ENCODE measurements at places on chromosomes 5 and 9.

- no peak for DNase-seq
Observed at GRCh38 chr5:171979606-171980005, 26.8 kb downstream of the FBXW11 start.

DNA sequence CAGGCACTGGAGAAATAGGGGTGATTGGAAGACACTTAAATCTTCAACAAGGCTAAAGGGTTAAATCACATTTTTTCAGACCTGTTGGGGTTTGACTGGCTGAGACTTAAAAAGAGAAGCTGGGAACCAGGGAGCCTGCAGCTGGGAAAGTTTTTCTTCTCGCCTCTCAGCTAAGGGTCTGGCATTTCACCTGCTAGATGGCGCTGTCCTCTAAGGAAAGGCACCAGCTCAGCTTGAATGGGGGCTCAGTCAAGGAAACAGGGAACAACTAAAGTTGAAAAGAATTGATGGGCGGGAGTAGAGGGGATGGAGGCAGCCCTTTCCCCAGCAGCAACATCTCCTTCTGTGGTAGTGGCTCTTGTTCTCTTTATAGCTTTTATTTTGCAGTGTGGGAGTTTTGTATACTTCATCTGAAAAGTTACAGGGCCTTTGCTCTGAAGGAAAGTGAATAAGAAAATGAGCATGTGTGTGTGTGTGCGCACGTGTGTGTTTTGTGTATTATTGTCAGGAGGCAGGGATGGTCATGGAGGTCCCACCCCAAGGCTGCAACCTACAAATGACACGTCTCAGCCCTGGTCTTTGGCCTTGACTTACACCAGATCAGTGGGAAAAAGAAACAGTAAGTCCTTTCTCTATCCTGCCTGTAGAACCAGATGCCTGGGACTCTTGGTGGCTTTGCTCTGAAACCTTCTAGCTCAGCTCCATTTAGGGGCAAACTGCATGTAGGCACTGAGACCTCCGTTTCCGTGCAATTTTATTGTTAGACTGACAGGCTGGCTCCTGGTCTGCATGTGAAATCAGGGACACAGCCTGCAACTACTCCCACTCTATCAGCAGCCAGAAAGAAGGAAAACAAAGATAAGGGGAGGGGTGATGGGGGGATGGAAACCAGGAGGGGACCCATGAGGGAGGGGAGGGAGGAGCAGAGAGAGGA is 316.2 kb upstream of the CLINT1 start:
- no peak for DNase-seq

GRCh38 chr5:2008851-2009629 is 126.3 kb upstream of the IRX4 start:
- no peak for DNase-seq

DNA sequence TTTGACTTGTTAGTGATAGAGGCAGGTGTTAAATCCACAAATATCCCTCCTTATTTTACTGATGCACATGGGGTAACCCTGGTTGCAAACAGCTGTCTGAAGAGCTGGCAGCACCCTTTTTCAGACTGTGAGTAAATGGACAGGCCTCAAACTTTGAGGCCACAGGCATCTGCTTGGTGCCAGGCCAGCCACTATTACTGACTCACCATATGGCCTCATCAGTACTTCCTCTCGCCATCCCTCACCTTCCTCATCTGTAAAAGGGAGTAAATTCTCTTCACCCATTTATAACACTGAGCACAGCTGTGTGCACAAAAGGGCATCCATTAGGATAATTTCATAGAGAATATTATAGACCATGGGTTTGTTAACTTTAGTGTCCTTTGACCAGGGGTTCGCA is 11.9 kb upstream of the TNIP1 start:
- DNase-seq = no peak

DNA sequence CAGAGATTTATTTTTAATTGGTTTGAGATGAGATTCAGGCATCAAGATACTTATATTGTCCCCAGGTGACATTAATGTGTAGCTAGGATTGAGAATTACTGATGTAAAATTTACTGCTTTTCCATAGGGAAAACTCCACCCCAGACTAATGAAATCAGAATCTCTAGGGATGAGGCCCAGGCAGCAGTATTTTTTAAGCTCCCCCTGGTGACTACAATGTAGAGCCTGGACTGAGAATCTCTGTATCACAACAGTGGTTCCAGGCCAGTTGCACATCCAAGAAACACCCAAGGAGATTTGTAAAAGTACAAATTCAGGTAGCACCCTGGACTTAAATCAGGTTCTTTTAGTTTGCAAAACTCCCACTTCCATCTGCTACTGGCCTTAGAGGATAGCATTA is 185.7 kb downstream of the MARCHF11 start:
- no peak for DNase-seq

DNA sequence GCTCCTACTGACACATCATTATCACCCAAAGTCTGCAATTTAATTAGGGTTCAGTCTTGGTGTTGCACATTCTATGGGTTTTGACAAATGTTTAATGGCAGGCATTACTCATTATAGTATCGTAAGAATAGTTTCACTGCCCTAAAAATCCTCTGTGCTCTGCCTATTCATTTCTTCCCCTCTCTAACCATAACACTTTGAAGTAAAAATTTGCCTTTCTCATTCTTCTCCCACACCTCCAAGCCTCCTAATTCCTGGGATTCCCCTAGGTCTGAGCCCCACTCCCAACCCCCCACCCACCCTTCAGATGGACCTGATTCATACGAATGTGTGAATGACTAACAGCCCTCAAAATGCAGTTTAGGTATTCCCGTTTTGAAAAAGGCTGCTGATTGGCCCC is 18.4 kb downstream of the ENC1 start:
- no peak for DNase-seq

DNA sequence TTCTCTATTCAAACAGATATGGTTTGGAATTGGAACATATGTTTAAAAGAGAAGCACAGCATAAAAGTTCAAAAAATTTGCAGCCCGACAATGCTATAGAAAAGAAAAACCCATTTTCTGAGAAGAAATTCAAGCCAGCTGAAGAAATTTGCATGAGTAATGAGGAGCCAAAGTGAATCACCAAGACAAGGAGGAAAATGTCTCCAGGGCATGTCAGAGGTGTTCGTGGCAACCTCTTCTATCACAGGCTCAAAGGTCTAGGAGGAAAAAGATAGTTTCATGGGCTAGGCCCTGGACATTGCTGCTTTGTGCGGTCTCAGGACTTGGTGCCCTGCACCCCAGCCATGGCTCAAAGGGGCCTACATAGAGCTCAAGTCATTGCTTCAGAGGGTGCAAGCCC is 134.8 kb upstream of the ADAMTS16 start:
- no peak for DNase-seq

- no peak for DNase-seq
Observed at GRCh38 chr5:108382784-108383330, 959 bp upstream of the FBXL17 start.

- no peak for DNase-seq
Observed at GRCh38 chr9:111994831-111995458, 98.3 kb downstream of the UGCG start.

DNA sequence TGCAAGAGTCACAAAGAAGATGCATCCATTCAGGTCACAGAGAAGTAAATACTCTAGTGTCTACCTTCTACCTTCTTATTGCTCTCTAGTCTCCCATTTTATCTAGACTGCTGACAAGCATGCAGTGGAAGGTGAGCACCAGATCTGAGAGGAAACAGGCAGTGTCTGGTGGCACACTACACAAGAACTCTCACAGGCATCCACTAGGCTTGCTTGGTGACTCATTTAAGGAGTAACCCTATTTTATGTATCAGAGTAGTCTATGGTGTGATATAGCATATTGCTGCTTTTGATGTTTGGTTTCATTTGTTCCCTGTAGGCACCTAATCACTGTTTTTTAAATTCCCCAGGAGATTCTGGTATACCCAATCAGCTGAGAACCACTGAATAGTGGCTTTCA is 1.6 kb upstream of the THBS4 start:
- no peak for DNase-seq

DNA sequence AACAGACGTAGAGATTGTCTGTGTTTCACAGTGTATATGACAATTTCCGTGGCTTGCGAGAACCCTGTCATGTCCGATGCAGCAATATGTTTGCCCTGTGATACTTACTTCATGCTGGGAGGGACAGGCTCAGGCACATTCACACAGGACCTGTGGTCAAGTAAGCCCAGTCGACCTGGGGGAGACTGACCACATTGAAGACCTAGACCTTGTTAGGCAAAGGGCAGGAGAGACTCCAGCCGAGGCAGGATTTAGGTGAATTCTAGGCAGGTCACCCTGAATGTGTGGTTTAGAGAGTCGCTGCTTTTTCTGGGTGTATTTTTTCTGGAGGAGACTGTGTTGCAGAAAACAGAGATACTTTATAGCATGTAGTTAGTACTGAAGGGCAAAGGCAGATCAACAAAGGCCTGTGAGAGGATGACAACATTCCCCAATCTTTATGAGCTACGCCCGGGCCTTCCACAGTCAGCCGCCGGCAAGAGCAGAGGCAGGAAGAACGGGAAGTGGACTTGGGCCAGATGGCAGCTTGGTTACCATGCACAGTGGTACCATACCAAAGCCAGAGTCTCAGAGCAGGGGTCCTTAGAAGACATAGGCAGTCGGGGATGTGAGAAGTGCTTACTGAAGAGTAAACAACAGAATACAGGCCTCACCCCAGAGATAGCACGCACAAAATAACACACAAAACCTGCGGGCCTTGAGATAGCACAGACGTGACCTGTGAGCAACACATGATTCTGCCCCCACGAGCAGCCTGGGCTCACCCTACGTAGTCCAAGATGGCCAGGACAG is 220.7 kb downstream of the CACNA1B start:
- no peak for DNase-seq

DNA sequence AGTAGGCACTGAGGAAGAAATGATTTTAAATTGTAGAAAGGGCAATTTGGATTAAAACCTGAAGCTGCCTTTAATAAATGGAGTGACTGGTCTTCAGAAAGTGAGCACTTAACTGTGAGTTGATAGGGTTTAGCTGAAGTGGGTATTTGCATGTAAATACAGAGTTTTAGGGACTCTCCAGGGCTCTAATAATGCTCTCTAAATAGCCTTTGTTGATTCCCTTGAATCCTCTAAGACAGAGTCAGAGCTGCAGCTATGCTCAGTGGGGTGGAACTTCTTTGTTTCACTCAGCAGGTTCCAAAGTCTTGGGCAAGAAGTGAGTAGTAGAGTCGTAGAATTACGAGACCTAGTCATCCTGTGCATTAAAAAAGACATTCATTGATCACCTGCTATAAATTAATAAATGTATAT is 21.4 kb downstream of the GLRA1 start:
- no peak for DNase-seq

GRCh38 chr9:79382458-79382857 is 189.3 kb upstream of the TLE4 start:
- DNase-seq = no peak

GRCh38 chr5:84137541-84137940 is 247.1 kb downstream of the EDIL3 start:
- DNase-seq = no peak

DNA sequence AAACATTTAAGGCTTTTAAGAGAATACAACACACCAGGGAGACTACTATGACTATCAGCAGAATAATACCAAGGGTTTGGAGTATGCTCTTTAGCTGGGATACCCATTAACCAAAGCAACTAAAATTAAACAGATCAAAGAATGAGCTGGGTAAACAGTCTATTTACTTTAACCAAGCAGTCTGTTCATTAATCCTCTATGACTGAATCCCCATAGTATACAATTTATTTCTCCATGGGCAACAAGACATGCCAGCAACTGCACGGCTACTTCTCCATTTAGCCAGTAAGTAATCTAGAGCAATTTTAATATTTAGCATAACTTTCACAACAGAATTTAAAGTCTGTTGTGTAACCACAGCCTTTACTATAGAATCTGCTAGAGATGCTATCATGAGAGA is 77.6 kb downstream of the CDO1 start:
- no peak for DNase-seq

- DNase-seq = no peak
Observed at GRCh38 chr5:96509721-96510350, 76.8 kb upstream of the PCSK1 start.

- no peak for DNase-seq
Observed at GRCh38 chr5:9059920-9060691, 485.8 kb downstream of the SEMA5A start.

DNA sequence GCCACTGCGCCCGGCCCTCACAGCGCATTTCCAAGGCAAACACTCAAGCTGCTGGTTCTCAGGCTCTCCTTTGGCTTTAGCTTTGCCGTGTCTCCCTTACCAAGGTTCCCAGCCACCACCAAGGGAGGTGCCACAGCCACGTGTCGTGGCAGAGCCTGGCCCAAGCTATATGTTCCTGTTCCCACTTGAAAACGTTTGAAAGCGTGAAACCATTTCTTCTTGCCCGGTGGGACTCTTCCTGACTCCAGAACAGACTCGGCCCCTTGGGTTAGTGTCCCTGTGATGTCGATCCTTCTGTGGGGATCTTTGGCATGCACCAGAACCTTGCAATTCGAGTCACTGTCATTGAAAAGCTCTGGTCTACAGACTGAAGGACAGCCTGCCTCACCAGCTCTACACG is 147.9 kb downstream of the HSD17B3 start:
- no peak for DNase-seq

All from T-helper 22 cell (primary cell).